ENCODE measurements at places on chromosomes 12 and 14.

GRCh38 chr14:65281991-65282895, 130.3 kb upstream of the FUT8 start:
- peak; percentile 90 for DNase-seq

- DNase-seq = no peak
These were observed 117.0 kb upstream of the GSC start for GRCh38 chr14:94886931-94887330.

DNA sequence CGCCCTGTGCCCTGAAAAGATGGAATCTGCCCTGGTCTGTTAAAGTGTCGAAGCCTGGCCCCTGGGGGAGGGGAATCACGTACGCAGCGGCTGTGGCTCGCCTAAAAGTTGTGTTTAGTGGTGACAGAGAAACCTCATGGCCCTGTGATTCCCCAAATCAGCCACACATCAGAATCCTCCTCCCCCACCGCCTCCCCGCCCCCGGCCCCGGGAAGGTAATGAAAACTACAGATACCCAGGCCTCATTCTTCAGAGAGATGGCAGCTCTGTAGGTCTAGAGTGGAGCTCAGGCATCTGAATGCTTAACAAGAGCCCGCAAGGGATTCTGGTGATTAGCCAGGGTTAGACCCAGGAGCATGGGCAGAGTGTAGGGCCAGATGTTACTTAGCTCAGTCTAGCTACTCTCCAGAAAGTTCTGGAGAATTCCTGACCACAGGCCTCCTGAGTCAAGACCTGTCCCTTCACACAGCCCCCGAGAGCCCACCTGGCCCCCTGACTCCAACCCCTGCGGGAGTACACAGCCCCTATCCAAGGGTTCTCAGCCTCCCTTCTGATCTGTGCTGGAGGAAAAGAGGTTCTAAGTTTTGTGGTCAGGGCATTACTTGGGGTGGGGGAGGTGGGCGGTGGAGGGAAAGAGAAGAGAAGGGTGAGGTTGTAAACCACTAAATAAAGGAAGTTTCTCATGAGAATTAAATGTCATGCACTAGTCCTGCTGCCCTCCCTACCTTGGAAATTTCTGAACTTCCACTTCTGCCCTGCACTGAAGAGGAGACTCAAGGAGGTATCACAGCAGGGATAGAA, 114.8 kb downstream of the PLXNC1 start:
- DNase-seq = no peak

GRCh38 chr12:3164454-3165077, 87.4 kb downstream of the TSPAN9 start:
- DNase-seq = no peak

- DNase-seq = no peak
These were observed 79.6 kb downstream of the OTX2 start for GRCh38 chr14:56730538-56731145.

DNA sequence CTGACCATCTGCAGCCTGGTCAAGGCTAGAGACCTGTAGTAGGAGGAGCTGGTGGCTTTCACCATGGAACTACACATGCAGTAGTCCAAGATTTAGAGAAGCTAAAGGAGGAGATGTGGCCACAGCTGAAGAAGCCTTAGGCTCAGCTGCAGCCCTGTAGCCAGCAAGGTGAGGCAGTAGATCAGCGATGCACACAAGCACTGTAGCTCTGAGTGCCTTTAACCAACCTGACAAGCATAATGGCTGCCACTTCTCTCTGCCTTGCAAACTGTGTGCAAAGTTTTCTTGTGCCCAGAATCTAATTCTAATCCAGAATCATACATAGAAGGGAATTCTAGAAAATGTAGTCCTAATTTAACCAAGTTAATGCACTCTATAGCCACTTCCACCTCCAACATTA, 159.0 kb upstream of the ARID2 start:
- no peak for DNase-seq

- no peak for DNase-seq
These were observed 12.2 kb downstream of the FAIM2 start for GRCh38 chr12:49891476-49891875.

- DNase-seq = no peak
These were observed 4.7 kb upstream of the NRDE2 start for GRCh38 chr14:90336401-90336800.

DNA sequence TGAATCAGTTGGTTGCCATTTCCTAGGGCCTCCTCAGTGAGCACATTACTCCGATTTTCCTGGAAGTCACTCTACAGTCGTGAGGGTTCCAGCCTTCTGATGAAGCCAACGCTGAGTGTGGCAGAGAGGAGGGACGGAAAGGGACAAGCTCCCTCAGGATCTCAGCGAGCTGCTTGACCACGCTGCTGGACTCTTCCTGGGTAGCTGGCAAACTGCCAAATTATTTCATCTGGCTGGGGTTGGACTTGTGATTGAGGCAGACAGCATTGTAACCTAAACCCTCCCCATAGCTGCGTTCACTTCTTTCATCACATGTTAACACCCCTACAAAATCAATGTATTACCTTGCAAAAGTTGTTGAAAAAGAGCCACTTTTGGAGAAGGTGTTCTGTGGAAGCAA, 69.6 kb upstream of the CHST11 start:
- DNase-seq = no peak

DNA sequence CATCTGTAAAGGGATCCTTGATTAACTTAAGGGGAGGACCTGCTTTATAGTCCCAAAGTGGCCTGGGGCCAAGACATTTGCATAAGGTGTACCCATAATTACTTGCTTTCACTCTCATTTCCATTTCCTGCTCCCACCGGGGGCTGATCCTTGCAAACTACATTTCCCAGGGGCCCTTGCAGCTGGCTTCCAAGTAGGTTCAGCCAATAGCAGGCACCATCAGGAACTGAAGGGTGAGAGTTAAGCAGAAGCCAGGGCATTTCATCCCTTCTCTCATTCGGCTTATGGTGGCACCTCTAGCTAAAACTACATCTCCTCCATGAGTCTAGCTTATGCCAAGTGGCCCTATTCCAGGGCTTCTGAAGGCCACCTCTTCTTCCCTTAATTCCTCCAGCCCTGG, 88.8 kb downstream of the CCDC60 start:
- no peak for DNase-seq

DNA sequence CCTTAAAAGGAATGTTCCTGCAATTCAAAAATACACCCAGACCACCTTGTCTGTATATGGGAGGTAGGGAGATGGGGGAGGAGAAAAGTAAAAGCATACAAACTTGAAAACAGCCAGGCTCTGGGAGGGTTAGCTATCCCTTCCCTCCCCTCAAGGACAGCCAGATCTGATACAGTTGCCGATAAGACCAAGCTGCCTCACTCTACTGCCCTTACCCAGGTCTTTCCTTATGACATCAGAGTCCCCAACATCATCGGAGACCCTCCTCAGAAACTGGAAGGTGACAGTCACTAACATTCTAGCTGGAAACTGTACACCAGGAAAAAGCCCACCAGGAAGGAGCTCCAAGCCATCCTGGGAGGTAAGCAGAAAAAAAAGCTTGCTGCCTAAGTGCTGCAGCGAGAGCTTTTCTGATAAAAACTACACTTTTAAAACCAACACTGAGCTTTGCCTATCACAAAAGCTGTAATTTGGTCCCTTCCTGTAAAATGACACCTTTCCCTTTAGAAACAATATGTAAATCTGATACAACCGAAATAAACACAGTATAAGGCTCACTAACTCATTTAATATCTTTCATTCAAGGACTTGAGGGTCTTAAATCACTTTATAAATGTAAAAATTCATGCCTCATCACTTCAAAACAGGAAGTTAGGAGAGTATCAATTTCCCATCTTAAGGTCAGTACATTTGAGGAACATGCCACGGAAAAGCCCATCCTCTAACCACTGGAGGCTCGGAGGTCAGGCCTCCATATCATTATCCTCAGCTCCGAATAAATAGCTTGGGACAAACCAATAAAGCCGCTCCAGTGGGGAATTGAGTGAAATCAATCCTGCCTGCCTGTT, 20.4 kb upstream of the PLEKHH1 start:
- DNase-seq = no peak

DNA sequence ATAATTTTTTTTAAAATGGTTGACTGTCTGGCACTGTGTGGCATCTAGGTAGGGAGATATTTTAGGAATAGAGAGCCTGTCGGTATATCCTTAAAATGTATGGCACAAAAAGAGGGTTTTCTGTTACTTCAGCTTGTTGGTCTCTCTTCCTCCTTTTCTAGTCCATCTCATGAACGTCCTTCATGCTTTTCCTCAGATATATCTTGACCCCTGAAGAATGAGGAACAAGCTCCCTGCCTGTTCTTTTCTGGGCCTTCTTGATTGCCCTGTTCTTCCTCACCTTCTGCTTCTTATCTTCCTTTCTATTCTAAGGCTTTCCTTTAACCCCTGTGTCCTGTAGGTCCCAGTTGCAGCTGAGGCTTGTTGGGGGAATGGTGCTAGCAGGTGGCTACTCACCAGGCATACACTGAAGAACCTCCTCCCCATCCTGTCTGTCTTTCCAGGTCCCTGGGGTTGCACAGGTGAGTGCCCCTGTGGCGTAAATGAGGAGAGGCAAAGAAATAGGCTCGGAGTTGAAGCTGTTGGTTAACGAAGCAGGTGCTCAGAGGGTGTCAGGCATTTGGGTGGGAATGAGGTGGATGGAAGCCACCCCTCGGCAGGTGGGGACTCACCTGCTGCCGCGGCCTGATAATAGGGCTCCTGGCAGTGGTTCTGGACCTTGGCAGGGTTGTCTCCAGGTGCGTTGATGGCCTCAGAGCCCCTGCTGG, 7.2 kb upstream of the C1R start:
- DNase-seq = no peak

GRCh38 chr12:95439461-95440230, 34.3 kb upstream of the METAP2 start:
- DNase-seq = no peak

GRCh38 chr12:24109381-24110039, 160.0 kb upstream of the SOX5 start:
- DNase-seq = no peak

GRCh38 chr12:94200069-94200468, 51.7 kb downstream of the PLXNC1 start:
- no peak for DNase-seq

GRCh38 chr12:19764408-19764807, 325.1 kb downstream of the AEBP2 start:
- DNase-seq = peak; percentile 55

- DNase-seq = no peak
These were observed 15.9 kb upstream of the LRRK2 start for GRCh38 chr12:40208707-40209446.

GRCh38 chr12:46267575-46267824, 1.3 kb downstream of the SLC38A1 start:
- no peak for DNase-seq

DNA sequence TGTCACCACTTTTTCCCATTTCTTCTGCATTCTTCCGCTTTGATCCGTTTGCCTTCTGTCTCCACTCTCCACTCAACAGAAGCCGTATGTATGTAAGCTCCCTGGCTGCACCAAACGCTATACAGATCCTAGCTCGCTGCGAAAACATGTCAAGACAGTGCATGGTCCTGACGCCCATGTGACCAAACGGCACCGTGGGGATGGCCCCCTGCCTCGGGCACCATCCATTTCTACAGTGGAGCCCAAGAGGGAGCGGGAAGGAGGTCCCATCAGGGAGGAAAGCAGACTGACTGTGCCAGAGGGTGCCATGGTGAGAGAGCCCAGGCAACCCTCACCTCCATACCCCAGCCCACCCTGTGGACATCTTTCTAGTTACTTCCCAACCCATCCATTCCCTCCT, 8.3 kb downstream of the GLI1 start:
- DNase-seq = no peak

GRCh38 chr12:14138495-14138894, 157.1 kb upstream of the GRIN2B start:
- DNase-seq = no peak

DNA sequence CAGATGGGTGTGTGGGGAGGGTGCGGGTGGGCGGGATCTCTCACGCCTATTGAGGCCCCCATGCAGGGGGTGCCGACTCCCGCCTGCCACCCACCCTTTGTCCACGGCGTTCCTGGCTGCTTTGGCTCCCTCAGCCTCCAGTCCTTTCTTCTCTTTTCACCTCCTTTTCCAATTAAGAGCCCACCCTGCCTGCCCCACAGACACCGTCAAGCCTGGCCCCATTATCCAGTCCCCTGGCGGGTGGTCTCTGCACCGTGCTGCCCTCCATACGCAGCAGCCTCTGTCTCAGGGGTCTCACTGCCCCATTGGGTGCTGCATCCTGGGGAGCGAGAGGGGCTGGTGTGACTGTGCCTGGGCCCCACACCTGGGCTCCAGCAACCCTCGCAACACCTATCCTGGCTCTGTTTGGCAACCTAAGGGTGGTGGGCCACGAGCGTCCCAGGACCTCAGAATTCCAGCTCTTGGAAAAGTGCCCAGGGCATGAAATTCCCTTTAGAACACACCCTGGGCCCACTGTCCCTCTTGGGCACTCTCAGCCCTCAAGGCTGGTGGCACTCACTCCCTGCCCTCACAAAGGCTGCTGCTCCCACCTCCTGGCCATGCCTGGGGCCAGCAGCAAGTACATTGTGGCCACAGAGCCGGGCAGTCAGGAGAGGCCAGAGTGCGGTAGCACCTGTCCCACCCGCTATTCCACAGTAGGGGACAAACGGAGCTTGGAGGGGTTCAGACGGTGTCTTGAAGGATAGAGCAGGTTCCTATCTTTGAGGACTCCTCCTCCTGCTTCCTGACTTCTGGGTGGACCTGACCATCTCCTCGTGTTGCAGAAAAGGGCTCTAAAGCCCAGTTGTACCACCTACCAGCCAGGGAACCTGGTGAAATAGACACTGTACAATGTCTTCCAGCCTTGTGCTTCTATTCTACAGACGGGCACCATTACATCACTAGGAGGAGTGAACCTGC, 114.1 kb downstream of the KIF26A start:
- no peak for DNase-seq

DNA sequence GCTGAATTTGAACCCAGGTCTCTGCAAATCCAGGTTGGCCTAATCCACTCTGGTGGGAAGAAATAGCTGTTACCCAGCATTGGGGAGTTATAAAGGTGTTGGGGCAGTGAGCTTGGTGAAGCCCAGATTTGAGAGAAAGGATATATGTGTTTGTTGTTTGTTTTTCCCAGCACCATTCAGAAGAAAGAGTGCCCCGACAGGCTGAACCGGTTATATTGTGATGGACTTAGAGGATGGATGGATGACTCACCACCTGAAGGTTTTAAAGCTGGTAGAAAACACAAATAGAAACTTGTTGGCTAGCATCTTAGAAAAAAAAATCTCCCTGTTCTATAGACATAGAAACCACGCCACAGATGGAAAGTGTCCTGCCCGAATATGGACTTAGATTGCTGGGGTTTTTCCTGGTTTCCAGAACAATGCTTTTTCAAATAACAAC, 404.6 kb downstream of the MED13L start:
- no peak for DNase-seq

GRCh38 chr14:65549429-65549828, 136.9 kb downstream of the FUT8 start:
- no peak for DNase-seq

DNA sequence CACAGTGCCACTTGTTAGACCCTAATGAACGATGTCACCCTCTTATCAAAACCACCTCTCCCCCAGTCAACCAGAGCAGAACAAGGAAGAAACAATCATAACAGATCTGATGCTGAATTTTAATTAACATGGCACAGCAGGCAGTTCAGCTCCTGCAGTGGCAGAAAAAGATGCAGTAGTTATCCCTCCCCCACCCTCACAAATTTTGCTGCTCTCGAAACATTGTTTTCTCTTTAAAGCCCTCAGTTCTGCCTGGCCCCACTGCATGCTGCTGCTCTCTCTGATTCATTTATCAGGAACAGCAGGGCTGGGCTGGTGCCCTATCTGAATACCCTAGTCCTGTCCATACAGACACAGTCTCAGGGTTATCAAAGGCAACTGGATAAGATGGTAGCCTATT, 12.2 kb downstream of the CCDC175 start:
- no peak for DNase-seq

GRCh38 chr12:124694846-124695497, 127.6 kb upstream of the NCOR2 start:
- DNase-seq = peak; percentile 59
